ENCODE measurements at places on chromosomes 3 and 15.

- DNase-seq, result no peak
Observed at GRCh38 chr3:31137718-31138465, 243.4 kb upstream of the GADL1 start.

DNA sequence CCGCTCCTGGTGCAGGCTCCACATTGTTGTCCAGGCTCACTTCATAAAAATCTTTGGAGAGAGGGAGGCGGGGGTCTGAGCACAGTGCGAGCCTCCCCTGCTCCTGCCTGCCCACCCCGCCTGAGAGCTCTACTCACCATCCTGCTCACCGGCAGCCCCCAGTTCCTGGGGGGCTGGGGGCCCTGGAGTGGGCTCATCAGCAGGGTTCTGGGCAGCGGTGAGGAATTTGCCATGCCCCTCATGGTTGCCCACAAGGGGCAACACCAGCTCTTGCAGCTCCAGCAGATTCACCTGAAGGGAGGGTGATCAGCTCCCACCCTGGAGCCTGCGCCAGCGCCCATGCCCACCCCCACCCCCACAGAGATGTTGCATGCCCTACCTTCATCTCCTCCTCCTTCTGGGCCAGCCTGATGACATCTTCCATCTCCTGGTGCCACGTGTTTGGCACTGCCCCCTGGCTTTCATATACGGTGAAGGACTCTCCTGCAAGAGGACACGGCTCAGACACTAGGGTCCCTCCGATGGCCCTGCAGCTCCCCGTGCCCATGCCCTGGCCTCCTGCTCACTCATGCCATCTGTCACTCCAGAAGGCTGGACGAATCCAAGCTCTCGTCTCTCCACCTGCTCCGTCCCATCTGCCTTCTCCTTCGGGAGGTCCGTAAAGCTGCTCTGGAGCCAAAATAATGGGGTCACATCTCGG lies 162.1 kb downstream of the TBC1D2B start:
- DNase-seq, result no peak

GRCh38 chr15:27990521-27991515 lies 108.3 kb downstream of the OCA2 start:
- no peak for DNase-seq

- no peak for DNase-seq
Observed at GRCh38 chr15:77834276-77834990, 201.7 kb upstream of the LINGO1 start.

DNA sequence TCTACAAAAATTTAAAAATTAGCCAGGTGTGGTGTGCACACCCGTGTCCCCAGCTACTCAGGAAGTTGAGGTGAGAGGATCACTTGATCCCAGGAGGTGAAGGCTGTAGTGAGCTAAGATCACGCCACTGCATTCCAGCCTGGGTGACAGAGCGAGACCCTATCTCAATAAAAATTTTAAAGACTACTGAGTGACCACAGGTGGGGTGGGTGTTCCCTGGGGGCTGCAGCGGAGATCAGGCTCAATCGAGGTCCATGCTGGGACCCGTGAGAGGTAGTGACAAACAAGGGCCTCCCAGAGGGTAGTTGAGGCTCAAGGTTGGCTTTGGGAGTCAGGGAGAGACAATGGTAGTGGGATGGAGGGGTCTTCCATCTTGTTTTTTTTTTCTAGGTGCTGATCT lies 38.9 kb upstream of the LIMD1 start:
- no peak for DNase-seq

DNA sequence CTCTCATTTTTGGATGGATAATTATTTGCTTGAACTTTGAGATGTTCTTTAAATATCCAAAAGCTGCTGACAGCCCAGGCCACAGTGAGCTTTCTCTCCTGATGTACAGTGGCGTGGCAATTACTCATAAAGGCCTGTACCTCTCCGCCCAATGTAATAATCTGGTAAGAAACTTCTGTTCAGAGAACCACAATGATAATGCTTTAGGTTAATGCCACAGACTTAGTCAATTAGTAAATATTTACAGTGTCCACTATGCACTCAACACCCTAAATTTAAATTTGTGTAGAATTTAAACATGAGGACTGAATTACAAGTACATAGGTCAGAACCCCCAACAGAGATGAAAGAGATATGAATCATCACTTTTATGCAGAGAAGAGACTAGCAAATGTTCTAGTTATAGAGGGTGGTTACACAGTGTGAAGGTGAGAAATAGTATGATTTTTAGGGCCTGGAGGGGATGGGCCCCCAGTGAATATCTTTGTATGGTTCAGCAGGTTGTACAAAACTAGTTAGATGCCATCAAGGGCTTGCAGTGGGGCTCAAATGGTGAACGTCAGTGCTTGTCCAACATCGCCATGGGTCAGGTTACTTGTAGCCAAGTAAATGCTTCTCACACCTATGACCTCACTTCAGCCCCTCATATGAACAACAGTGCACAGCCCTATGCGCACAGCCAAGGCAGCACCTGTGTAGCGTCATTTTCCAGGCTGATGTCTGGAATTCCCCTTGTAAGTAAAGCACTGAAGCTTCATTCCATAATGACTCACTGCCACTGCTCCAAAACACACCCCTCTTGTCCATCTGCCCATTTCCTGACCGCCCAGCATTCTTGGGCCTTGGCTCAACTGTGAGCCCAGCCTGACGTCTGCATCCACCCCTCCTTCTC lies 13.3 kb downstream of the ABHD2 start:
- DNase-seq, result peak; percentile 97

- no peak for DNase-seq
Observed at GRCh38 chr15:33084661-33085060, 109.9 kb downstream of the FMN1 start.

GRCh38 chr15:41230650-41231421 lies at the start of the genes CHP1 and EXD1:
TSS of gene CHP1 (plus strand) at chr15:41231268. CDS start at chr15:41231383, 115 bp downstream.
TSS of gene EXD1 (minus strand) at chr15:41230757. CDS start at chr15:41226575, 4,182 bp downstream.
- peak; percentile 94 for DNase-seq

- no peak for DNase-seq
Observed at GRCh38 chr3:128426128-128426921, 40.4 kb downstream of the DNAJB8 start.

DNA sequence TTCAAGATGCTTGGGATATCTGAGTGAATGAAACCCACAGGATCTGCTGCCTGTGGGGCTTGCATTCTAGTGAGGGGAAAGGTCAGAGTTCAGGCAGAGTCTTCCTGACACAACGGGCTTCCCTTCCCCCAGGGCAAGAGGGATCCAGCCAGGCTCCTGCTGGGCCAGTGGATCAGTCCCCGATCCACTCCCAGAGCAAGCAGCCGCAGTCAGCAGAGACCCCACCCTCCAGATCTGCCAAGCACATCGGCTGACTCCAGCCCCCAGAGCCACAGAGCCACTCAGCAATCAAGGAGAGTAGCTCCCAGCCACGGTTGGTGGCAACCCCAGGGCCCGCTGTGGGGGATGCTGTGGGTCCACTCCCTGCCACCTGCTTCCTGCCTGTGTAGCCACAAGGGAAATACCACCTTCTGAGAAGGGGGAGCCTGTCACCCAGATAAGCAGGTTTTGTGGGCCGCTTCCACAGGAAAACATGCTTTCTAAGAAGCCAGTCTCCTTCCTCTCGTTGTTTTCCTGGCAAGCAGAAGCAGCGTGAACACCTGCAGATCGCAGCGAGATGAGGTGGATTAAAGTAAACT lies 44.9 kb downstream of the CPN2 start:
- DNase-seq, result no peak

GRCh38 chr15:26103002-26103404 lies 239.9 kb upstream of the ATP10A start:
- no peak for DNase-seq

DNA sequence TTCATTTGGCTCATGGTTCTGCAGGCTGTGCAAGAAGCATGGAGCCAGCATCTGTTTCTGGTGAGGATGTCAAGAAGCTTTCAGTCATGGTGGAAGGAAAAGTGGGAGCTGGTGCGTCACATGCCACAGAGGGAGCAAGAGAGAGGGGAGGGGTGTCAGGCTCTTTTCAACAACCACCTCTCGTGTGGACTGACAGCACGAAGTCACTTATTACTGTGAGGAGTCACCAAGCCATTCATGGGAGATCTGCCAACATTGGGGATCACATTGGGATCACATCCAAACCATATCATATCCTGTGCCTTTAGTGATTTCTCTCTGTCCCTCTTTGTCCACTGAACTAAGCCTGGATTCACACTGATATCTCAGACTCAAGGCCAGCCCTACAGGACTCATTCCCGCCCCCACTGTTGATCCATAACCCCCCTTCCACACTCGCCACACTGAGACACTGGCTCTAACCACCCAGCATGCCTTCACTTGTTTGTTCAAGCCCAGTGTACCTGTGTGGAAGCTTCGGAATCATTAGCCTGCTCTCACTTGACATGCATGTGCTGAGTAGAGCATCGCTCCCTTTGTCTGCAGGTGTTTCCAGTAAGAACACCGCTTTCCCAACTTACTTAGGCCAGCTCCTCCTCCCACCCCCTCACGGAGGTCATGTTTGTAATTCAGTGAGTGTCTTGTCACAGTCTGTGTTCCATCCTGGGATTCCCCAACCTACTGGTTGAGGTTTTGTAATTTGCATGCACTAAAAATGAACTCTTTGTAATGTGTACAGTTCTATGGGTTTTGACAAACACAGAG lies 132.2 kb downstream of the KLF13 start:
- DNase-seq, result no peak

GRCh38 chr3:128998561-128998960 lies 2.5 kb upstream of the EFCC1 start:
- DNase-seq, result no peak

- DNase-seq, result no peak
Observed at GRCh38 chr15:41523097-41523496, 9.5 kb upstream of the LTK start.

- peak; percentile 17 for DNase-seq
Observed at GRCh38 chr15:81410318-81410753, 36.3 kb upstream of the TMC3 start.

DNA sequence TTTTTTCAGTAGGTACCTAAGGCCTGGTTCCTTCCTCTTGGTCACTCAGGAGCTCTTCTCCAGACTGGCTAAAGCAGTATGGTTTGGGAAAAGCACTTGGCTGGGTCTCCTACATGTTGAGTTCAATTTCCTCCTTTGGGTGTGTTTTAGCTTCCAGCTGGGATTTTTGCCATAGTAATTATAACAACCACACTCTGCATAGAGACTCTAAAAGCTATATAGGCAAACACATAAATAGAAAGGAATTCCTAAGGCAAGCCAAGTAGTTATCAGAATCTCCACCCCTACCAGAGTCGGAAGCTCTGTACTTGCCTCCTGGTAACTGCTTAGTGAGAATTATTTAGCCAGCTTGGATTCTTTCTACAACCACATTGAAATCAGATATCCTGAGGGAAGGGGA lies 48.6 kb downstream of the FOXL2 start:
- peak; percentile 46 for DNase-seq

DNA sequence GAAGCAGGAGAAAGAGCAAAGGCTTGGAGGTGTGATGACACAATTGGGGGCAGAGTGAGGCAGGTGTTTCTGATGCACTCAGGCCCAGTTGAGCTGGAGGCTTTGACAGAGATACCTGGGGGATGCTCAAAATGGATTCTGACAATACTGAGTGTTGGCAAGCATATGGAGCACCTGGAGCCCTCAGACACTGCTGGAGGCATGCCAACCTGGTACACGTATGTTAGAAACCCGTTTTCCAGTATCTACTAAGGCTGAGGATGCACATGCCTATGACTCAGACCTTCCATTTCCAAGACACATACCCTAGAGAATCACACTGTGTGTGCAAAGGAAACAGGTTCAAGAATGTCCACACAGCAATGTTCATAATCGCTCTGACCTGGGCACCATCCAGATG lies 58.7 kb downstream of the WNT7A start:
- no peak for DNase-seq

DNA sequence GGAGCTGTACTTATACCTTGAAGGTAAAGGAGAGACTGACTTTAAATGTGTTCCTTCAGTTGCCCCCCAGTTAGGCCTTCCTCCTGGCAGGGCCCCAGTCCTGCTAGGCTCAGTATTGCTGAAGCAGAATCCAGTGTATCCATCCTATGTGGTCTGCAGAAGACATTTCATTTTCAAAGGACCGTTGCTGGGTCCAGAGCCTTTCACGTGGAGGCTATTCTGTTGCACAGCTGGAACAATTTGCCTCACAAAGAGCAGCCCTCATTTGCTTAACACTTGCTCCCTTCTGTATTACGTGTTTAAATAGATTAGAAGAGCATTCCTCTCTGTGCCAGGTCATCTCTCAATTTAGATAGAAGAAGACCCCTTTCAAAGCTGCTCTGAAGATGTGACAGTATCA lies 78.9 kb upstream of the CFAP20DC start:
- DNase-seq, result no peak

GRCh38 chr15:35038626-35039451 lies 46.3 kb downstream of the NANOGP8 start:
- peak; percentile 12 for DNase-seq

DNA sequence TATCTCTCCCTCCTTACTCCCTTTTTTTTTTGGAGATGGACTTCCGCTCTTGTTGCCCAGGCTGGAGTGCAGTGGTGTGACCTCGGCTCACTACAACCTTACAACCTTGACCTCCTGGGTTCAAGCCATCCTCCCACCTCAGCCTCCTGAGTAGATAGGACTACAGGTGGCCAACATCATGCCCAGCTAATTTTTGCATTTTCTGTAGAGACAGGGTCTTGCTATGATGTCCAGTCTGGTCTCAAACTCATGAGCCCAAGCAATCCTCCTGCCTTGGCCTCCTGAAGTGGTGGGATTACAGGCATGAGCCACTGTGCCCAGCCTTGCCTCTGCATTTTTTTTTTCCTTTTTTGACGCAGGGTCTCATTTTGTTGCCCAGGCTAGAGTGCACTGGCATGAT lies 17.1 kb downstream of the STAG1 start:
- DNase-seq, result no peak

DNA sequence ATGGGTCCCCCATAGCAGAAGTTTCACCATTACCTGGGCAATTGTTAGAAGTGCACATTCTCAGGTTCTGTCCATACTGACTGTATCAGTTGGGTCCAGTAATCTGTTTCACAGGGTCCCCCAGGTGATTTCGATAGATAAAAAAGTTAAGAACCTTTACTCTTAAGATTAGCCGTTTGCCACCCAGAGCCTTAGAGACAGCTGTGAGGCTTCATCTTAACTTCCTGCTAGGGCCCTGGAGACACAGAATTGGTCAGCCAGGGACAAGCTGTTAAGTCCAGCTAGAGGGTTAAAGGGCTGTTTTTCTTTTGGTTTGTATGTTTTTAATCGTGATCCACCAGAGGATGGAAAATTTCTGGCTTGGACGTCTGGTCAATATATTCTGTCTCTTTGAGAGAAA lies 6.7 kb downstream of the FAM162A start:
- DNase-seq, result no peak

All from retinal pigment epithelial cell (primary cell).